ENCODE measurements at places on chromosomes 12 and 14.

- DNase-seq: peak; percentile 22
Measured at GRCh38 chr14:104510794-104511611, 68.6 kb upstream of the C14orf180 start.

DNA sequence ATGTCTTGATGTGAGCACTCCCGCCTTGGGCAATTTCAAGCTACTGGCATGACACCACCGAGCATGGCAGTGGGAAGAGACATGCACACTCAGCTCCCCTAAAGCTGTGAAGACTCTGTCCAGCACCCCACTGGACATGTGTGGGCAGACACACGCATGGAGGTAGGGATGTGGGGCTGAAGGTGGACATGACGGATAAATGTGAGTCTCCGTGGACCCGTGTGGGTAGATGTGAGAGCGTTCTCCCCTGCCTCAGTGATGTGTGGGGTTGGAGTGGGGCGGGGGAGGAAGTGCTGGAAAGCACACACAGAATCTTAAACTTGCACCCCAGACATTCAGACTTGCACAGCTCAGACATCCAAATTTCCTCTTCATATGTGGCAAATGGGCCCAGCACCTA is 12.6 kb downstream of the SLC6A12 start:
- no peak for DNase-seq

GRCh38 chr12:130644146-130644545 is 72.0 kb downstream of the RIMBP2 start:
- DNase-seq: no peak

DNA sequence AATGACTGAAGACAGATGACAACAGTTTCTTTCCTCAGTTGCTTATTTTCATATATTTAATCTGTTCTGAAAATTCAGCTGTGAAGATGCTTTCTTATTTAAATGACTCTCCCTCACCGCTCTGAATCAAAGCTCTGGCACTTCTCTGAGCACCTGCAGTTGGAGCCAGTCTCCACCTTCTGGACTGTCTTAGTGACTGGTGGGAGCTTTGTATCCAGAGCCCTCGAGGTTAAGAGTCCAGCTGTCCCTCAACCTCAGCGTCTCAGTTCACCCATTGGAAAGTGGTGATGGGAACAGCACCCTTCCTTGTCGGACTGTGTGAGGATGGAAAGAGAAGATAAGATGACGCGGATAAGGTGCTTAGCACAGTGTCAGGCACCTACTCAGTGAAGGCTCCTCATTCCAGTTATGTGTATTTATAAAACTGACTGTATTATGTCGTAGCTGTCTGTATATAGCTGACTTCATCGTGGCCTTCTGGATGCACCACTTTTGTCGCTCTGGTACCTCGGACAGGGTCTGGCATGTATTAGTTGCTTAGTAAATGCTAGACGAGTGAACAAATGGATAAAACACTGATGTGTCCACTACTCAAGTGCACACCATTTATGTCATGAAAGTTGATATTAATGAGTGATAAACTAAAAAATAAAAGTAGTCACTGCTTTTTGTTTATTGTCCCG is 34.5 kb downstream of the ELK3 start:
- DNase-seq: no peak

GRCh38 chr12:31477687-31478086 is 113.2 kb downstream of the DENND5B start:
- DNase-seq: no peak

GRCh38 chr12:124618291-124618902 is 51.0 kb upstream of the NCOR2 start:
- peak; percentile 70 for DNase-seq

GRCh38 chr12:57404966-57405640 is 25.7 kb downstream of the R3HDM2 start:
- DNase-seq: no peak

GRCh38 chr12:812950-813349 is 60.6 kb downstream of the WNK1 start:
- no peak for DNase-seq

DNA sequence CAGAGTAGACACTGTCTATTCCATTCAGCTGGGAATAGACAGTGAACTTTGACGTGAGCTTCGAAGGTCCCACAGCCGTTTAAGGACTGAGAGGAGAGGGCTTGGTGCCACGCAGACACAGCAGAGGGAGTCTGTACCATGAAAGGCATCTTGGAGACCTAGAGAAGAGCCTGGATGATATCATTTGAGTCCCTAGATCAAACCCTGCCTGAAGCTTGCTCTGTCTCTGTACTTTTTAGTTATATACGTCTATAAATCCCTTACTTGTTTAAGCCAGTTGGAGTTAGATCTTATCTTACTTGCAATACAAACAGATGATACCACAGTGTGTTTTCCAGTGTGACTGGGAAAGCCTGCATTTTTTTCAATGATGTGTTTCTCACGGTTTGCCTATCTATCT is 128.9 kb upstream of the RTL1 start:
- no peak for DNase-seq

DNA sequence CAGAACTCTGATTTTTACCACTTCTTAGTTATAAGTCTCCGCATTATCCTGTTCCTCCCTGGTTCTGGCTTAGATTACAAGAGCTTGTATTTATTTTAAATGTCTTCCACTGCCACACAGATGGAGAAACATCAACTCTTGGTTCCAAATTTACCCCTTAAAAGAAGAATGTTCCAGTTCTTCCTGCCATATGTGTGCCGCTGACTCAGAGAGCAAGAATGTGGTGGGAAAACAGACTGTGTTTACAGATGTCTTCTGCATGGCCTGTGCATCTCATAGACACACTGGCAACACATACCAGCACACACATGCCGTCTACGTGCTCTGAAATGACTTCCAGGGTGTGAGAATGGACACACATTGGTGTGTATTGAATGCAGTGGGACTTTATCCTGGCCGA is 383.0 kb downstream of the LRIG3 start:
- DNase-seq: no peak

GRCh38 chr12:13566292-13566691 is 369.8 kb downstream of the EMP1 start:
- no peak for DNase-seq

GRCh38 chr12:71846322-71846940 is 6.9 kb downstream of the TBC1D15 start:
- peak; percentile 28 for DNase-seq

DNA sequence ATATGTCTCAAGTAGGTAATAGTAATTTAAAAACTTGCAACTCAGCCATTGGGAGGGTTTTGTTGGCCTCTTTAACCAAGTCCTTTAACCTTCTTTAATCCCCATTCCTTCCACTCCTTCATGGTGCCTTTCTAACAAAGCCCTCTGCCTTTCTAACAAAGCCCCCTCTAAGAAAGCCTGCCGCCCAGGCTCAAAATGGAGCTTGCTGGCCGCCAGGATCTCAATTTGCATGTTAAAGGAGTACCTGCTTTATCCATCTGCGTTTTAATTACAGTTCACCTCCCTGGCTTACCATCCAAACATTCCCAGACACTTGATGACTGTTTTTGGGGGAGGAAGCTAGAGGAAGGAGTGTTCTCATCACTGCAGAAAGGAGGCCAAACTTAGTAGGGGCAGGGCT is 183.4 kb downstream of the PTPN11 start:
- no peak for DNase-seq

DNA sequence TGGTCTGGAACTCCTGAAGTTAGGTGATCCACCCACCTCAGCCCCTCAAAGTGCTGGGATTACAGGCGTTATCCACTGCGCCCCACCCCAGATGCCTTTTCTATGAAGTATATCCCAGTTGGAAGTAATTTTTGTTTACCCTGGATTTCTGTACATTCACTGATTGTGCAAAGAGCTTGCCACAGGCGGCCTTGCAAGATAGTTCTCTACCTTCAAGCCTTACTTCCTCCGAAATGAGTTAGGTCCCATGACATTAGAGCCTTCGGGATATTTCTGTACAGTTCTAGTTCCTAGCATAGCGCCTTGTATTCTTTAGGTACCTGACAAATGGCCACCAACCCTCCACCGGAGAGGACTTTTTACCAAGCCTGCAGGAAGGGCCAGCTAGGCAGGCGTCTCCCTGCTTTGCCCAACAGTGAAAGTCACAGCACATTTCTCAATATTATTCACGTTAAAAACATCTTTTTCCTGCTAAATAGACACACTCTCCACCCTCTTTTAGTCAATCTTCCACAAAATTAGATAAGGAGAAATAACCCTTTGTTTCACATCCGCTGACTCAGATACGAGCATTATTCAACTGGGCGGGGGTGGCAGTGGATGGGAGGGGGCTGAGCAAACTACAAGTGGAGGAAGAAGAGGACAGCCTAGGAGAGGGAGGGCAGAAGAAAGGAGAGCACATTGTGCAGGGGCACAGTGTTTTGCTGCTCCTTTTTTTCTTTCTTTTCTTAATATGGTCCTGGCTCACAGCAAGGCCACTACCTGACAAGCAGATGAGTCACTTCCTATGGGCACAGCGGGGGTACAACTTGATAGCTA is 40.0 kb upstream of the CAPRIN2 start:
- DNase-seq: peak; percentile 97

GRCh38 chr12:47411966-47412365 is 293.9 kb downstream of the RPAP3 start:
- no peak for DNase-seq

DNA sequence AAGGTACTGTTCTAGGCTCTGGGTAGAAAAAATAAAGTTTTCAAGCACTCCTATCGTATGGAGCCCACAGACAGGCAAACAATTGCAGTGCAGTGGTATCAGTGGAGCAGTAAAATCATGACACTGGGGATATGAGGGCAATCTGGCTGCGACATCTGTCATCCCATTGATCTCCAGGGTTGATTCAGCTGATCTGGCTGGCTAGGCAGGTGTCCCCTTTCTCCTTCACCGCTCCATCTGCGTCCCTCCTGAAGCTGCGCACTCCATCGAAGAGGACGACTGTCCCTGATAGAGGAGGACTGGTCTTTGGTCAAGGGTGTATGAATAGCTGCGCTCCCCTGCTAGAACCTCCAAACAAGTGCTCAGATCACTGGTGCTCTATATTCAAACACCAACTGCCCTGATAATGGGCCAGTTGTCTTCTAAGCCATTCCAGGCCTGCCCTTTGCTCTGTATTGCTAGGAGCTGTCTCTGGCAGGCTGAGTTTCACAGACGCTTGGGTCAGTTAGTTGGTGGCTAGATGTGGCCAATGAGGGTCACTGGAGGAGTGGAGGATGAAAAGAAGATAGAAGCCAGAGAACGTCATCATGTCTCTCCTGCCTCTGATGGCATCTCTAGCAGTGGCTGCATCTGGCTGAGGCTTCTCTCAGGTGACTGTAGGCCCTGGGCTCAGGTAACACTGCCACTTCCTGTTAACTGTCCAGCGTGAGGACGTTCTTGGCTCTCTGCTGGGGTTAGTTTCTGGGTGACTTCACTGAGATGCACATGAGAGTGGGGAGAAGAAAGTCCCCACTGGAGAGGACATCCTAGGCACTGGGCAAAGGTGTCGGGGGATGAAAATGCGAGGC is 205.0 kb upstream of the FOXN3 start:
- no peak for DNase-seq

- peak; percentile 92 for DNase-seq
Measured at GRCh38 chr14:96104469-96105057, 65.4 kb downstream of the C14orf132 start.

DNA sequence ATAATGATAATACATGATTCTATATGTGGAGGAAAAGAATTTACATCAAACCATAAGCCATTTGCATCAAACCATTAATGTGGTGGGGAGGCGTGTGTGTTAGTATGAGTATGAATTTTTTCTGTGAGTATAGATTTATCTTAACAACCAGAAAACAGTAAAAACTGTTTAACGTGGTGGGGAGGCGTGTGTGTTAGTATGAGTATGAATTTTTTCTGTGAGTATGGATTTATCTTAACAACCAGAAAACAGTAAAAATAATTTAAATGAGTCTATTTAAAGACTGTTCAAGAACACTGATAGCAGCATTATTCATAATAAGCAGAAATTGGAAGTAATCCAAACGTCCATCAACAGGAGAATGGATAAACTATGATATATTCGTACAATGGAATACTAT is 9.1 kb upstream of the MSI1 start:
- DNase-seq: no peak

DNA sequence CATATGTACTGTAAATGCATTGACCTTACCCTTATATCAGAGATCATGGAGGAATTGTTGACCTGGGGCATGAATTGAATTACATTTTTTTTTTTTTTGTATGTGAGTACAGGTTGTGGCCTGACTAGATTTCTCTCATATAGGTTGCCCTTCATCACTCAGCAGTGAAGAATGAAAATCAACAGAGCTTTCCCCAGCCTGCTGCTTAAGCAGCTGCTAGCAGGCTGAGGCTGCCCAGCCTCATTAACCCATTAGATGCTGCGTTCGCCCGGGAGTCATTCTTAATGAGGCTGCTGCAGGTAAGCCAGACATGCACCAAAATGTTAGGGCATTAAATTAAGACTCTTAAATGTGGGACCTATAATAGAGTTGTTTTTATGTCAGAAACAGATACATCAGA is 236.0 kb downstream of the ETNK1 start:
- DNase-seq: no peak

GRCh38 chr12:66196806-66197205 is 7.8 kb downstream of the IRAK3 start:
- no peak for DNase-seq

DNA sequence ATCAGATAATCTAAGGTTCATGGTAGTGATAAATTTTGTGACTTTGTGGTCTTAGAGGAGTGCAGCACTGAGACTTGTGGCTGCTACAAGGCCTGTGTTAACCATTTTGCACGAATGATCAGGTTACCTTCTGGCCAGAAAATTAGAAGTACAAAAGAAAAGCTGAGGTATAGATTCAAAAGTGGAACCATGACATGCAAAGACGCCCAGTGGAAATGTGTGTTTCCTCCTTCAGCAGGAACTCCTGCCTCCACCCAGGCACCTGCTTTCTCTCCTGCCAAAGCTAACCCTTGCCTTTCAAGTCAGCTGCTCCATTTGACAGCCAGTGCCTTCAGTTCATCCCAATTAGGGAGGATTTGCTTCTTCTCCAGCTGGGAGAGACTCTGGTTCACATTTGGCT is 10.1 kb downstream of the PDE6H start:
- DNase-seq: no peak

DNA sequence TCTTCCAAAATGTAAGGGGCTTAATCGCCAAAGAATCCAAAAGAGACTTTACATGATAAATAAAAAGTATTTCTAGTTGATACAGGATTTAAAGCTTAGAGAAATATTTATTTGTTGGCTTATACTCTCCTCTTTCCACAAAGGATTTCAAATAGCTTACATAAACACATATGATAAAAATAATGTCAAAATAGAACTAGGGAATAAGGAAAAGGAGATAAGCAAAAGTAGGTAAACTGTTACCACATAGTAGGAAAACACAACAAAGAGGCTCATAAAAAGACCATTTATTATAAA is 387.0 kb downstream of the EGLN3 start:
- DNase-seq: no peak

DNA sequence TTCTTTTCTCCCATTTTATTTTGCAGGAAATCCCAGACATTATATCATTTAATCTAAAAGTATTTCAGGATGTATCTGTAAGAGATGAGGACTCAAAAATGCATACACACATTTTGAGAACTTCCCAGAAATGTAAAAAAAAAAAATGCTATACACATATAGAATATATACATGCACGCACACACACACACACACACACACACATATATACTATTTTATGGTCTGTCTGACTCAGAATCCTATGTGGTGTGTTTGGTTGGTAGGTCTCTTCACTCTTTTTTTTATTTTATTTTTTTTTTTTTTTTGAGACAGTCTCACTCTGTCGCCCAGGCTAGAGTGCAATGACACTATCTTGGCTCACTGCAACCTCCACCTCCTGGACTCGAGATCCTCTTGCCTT is 65.5 kb downstream of the FBXO34 start:
- DNase-seq: no peak

All from RWPE1 (cell line).